Activated CD4-positive, CD25-positive, alpha-beta regulatory T cell treated with anti-CD3 and anti-CD28 coated beads, Interleukin-2, amount 50 U/mL, for 24 hours (primary cell): ENCODE measurements at places on chromosomes 13 and 19.
A peak's percentile ranks its signal among the peaks of the same experiment; 100 is the strongest.

DNA sequence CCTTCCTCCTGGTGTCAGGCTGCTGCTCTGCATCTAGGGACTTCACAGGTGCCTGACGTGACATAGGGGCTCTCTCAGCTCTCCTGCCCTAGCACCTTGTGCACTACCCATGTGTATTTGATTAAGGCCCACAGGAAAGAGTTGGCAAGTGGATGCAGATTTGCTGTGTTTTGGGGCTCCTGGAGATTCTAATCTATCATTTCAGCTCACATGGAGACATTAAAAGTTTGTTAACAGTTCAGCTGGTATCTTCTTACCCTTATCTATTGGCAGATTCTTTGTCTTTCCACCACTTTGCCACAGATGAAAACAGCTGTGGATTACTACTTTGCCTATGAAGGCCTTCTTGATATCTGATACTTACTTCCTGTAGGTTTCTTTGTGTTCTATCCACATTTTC is 41.9 kb downstream of the WASF3 start:
- no peak for ATAC-seq

DNA sequence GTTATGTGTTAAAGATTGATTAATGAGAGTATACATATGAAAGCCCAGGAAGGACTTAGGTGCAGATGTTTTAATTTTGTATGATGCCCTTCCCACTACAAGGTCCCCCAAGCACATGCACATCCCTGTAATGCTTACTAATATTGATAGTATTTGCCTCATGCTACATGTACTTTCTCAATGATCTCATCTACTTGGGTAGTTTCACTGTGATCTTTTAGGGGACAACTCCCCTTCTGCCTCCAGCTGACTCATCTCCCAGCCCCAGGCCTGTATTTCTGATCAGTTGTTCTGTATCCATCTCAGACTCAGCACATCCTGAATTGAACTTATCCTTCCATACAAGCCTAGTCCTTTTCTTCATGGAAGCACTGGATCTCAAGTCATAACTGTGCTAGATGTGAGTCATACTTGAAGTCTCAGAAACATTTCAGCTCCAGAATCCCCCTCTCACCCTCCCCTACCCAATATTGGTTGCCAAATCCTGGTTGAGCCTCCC is 49.4 kb upstream of the INTS6 start:
- peak; percentile 86 for ATAC-seq

DNA sequence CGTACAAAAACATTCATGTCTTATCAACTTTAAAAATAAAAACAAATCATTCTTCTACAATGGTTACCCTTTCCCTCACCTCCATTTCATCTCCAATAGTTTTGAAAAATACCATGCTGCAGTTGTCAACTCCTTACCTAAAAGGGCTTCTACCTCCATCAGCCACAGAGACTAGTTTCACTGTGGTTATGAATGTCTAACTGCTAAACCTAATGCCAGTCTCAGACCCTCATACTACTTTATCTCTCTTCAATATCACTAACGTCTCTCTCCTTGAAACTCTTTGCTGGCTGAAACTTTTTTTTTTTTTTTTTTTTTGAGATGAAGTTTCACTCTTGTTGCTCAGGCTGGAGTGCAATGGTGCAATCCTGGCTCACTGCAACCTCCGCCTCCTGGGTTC is 27.1 kb downstream of the LNX2 start:
- ATAC-seq: no peak

DNA sequence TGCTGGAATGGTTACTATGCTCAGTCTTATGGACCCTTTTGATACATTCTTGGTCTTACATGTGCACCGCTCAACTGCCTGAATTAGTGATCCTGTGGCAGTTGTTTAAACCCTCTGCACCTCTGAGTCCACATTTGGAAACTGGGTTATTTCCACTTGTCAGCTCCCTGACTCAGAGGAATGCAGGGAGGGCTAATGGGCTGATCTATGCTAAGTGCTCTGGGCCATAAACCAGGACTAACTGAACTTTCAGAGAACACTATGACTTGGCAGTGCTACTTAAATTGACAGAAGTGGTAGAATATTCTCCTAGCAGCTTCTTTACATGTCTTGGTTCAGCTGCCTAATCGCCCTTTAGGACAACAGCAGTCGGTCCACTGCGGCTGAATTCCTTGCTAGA is 26.8 kb upstream of the MED4 start:
- no peak for ATAC-seq

- no peak for ATAC-seq
Observed at GRCh38 chr19:1608359-1609102, 3.3 kb upstream of the UQCR11 start.

GRCh38 chr13:114002009-114002544 is 28.2 kb upstream of the C13orf46 start:
- ATAC-seq: no peak

- peak; percentile 42 for ATAC-seq
Observed at GRCh38 chr13:38417727-38418126, 68.1 kb downstream of the UFM1 start.

DNA sequence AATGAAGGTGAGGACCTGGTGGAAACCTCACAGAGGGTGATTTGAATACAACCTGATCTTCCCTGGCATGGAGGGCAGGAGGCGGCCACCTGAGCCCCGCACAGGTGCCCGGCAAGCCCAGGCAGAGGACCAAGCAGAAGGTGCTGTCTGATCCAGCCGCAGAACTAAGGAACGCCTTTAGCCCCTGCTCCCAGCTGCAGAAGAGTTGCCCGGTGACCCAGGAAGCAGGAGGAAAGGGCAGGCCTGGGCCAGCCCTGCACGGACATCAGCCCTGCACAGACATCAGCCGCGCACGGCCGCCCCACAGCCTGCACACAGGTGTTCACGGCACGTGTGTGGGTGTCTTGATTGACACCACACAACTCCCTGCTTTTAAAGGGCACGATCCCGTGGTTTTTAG is 43.1 kb downstream of the RASA3 start:
- ATAC-seq: no peak

DNA sequence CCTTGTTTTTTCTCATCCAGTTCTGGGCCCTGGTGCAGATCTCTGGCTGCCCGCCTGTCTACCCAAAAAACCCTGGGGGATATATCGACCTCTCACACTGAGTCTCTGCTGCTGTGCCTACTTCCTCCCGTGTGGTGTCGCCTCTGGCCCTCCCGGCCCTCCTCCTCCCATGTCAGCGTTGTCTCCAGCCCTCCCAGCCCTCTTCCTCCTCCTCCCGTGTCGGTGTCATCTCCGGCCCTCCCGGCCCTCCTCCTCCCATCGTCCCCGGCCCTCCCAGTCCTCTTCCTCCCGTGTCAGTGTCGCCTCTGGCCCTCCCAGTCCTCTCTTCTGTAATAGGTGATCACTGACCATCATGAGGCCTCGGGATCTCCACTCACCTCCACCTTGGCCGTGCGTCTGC is 81.8 kb downstream of the GPR12 start:
- ATAC-seq: no peak

DNA sequence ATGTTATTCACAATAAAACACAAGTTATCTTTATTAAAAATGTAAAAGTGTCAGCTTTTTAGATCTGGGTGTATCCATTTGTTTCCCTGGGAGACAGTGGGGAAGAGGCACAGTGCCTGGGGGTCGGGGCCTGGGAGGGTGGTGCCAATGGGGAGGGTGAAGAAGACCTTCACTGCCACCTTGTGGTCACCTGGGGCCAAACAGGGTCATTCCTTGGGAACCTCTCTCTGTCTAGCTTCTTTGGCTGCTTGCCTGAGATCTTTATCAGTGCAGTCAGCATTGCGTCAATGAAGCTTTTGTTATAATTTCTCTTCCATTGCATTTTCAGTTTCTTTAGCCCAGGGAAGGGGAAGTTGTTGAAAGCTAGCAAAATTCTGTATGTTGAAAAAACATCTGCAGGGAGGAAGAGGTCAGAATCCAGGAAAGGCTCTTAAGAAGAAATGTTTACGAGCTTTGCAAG is 39.1 kb downstream of the PCDH8 start:
- peak; percentile 44 for ATAC-seq

DNA sequence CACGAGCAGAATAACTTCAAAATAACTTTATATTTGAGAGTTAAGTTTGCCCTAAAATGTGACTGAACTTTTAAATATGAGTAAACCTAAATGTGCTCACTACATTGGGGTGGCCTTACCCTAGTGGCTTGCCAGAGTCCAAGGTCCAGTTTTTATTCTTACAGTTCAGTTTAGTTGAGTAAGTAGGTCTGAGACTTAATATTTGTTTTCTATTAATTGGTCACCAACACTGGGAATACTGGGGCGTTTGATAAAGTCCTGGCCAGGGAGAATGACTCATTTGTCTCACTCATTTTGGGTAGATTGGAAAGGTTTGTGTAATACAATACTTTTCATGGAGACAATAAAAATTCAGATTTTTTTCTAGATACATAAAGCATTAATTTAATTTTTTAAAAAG is 127.8 kb upstream of the SPATA13 start:
- no peak for ATAC-seq
